ENCODE measurements at places on chromosomes 11 and 22. TPM values are rescaled to one million over a fixed set of nuclear protein-coding genes. Genes with fewer than 3 reads are reported as not detected.

OR56A1 gene
- polyA plus RNA-seq = not detected

MS4A4A gene
- polyA plus RNA-seq = not detected

RPS6KB2 gene
- 45.2 TPM for polyA plus RNA-seq

MAP6 gene
- not detected for polyA plus RNA-seq

RFPL2 gene
- 0.27 TPM for polyA plus RNA-seq

ASRGL1 gene
- 4.2 TPM for polyA plus RNA-seq

PLEKHB1 gene
- polyA plus RNA-seq = 157 TPM

SHISAL1 gene
- not detected for polyA plus RNA-seq
